ENCODE measurements at places on chromosomes 13 and 19.

DNA sequence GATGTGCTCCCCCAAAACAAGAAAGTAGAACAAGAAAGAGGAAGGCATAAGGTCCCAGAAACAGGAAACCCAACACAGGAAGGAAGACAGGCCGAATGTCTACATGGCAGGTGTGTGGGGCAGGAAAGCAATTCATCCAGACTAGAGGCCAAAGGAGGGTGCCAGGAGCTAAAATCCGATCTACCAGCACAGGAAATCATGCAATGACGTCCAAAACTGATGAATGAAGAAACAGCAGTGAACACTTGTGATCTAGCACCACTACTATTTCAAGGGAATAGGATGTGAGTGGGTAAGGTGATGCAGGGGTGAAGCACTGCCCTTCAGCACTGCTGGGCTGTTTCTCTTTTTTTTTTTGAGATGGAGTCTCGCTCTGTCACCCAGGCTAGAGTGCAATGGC, 59.1 kb downstream of the DOCK9 start:
- no peak for ATAC-seq

DNA sequence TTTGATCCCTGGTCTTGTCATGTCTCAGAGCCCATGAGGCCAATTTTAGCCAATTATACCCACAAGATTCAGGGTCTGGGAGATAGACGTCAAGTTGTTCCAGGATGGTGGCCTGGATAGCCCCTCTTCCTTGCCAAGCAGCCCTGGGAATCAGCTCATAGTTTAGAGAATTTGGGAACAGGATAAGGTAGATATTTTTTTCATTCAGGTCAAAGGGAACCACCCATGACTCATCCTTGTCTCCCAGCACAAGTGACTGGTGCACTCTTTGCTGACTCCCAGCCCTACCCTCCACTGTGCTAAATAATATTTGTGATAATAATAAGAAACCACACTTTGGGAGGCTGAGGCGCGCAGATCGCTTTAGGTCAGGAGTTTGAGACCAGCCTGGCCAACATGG, 17.1 kb upstream of the S1PR4 start:
- peak; percentile 29 for ATAC-seq

- no peak for ATAC-seq
These were observed 627 bp downstream of the GCDH start for GRCh38 chr19:12891553-12892021.

DNA sequence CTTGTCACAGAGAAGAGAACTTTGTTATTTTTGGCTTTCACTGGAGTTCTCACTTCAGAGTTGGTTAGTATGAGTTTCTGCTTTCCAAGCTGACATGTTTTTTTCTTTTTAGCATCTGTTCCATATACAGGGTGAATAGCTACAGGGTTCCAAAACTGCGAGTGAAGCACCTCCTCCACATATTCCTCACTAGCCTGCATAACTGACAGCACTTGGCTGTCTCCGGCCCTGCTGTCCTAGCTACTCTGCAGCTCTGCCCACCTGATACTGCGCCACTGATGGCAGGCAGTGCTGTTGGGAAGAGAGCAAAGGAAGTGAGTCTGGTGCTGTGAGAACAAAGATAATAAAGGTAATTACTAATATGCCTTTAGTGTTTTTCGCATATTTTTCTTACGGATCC, 6.8 kb downstream of the ATP8A2 start:
- ATAC-seq, result no peak

- ATAC-seq, result no peak
These were observed 13.6 kb downstream of the LCP1 start for GRCh38 chr13:46168341-46168740.

- peak; percentile 71 for ATAC-seq
These were observed 167.5 kb upstream of the FREM2 start for GRCh38 chr13:38519229-38519911.

- no peak for ATAC-seq
These were observed 261.3 kb downstream of the KCNRG start for GRCh38 chr13:50276550-50276949.

DNA sequence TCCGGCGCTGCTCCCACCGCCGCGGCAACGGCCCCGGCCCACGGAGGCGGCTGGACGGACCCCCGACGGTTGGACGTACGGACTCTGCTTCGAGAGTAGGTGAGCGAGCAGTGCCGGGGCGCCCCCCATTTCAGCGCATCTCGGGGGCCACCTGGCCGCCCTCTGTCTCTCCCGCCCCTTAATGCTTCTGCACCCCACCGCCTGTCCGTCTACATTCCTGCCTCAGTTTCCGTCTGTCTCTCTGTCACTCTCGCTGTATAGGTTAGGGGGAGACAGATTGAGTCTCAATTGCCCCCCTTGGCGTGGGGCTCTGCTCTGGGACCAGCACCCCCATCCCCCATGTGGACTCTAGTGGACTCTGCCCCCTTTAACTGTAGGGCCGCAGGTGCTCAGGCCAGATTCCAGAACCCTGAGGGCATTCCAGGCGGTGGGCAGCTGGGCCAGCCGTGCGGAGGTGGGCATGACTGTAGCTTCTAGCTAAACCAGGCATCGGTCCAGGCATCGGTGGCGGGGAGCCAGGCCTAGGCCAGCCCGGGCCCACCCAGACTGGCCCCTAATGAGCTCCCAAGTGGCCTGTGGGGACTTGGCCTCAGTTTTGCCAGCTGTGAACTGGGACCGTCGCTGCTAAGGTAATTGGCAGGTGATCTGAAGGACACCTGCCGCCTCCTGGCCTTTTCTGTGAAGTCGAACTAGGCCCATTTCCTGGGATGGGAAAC, 373 bp downstream of the TNFAIP8L1 start:
- ATAC-seq, result no peak

DNA sequence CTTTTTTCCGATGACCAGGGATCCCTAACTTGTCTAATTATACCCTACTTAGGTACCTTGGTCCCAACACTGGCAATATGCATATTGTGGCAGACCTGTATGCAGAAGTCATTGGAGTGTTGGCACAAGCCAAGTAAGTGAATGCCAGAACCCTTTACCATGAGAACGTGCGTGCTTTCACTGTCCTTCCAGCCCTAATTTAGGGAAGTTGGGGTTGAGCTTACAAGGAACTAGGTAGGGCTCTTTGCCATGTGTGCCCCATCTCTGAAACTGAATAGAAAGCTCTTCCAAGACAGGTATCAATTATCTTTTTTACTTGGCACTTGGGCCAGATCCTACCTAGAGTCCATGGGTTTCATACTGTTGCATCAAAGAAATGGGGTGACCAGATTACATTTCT, 93.2 kb downstream of the FRY start:
- ATAC-seq, result no peak

GRCh38 chr13:32828711-32829110, 187.5 kb upstream of the KL start:
- no peak for ATAC-seq

DNA sequence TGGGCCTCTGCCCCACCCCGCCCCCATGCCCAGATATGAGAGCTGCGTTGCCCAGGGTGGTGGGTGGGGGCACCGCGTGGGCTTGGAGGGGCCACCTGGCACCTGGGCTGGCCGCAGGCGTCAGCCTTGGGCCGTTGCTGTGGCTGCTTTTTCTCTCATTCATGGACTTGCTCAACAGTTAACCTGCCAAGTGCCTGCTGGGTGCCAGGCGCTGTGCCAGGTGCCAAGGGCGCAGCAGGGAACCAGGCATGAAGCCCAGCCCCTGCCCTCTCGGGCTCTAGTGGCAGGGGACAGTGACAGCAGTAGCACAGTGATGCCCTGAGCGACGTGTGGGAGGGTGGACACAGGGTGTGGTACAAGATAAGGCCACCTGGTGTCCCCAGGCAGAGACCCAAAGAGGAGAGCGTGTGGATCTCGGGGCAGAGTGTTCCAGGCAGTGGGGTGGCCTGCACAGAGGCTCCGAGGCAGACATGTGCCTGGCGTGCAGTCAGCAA, 28.1 kb downstream of the DHX34 start:
- no peak for ATAC-seq

DNA sequence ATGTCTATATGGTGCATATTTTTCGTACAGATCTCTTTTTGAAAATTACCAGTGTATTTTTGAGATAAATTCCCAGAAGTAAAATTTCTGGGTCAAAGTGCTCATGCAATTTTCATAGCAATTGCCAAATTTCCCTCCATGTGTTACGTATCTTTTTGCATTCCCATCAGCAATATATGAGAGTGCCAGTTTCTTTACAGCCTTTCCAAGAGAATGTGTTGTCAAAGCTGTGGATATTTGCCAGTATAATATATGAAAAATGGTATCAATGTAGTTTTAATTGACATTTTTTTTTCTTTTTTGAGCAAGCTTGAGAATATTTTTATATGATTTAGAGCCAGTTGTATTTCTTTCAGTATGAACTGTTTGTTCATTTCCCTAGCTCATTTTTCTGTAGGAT, 399.0 kb upstream of the KLF12 start:
- ATAC-seq, result no peak

DNA sequence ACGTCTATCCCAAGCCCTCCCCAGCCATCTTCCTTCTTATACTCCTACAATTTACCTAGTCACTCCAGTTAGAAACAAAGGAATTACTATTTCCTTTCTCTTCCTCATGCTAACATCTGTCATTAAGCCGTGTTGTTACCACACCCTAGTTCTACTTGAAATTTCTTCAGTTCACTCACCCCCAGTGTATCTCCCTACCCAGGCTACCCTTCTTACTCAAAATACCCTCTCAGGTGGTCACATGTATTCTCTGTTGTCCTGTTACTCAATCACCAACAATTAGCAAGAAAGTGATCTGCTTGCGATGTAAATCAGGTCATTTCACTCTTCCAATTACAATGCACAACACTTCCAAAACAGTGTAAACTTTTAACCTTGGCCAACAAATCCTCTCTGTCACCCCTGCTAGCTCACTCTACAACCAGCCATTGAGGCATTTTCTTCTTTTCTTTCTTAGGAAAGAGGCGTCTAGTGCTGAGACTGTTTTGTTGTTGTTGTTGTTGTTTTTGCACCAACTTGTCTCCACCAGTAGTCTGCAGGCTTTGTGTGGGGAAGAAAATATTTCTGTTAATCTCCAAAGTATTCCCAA, 50.7 kb downstream of the PCDH17 start:
- no peak for ATAC-seq

DNA sequence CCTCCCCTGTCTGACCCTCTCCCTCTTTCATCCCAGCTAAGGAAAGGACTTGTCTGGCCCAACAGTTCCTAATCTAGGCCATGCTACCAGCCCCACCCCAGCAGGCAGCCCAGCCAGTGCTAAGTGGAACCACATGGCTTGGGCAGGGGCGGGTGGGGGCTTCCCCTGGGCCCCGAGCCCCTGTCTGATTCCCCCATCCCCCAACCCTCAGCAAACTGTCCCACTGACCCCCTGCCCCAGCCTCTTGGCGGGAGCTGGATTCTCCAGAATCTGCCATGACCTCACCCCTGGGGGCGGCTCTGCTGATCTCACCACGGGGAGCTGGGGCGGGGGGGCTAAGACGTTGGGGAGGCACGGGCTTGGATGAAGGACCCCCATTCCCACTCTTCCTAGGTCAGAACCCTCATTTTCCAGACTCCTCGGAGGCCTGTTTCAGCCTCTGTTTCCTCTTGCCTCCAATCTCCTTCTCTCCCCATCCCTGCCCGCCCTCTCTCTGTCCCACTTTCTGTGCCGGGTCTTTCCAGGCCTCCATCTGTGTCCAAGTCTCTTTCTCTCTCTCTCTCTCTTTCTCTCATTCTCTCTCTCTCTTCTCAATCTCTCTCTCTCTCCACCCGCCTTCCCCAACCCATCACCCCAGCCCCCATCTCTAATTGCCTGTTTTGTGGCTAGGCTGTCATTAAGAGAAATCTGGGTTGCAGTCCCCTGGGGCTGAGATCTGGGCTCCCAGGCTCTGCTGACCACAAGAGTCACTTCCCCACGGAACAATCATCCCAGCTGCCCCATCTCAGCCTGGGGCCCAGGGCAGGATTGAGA, 2.7 kb downstream of the COL5A3 start:
- ATAC-seq, result no peak

- ATAC-seq, result no peak
These were observed 1027.1 kb upstream of the PCDH9 start for GRCh38 chr13:68257111-68257842.

GRCh38 chr13:59343993-59344822, 819.5 kb downstream of the DIAPH3 start:
- ATAC-seq, result peak; percentile 77

DNA sequence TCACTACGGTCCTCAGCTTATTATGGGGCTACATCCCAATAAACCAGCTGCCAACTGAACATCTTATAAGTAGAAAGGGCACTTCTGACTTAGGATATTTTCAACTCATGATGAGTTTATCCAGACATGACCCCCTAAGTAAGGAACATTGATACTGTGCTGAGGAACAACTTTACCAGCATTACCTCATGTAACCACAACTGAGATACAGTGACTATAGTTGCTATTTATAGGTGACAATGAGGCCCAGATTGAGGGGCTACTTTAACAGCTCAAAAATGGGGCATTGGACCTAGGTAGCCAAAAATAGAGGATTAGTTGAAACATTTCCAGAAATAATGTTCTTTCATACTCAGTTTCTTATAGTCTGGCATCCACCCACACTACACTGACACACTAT, 26.8 kb downstream of the SKA3 start:
- ATAC-seq, result no peak

- no peak for ATAC-seq
These were observed 380.4 kb downstream of the OLFM4 start for GRCh38 chr13:53408847-53409568.

DNA sequence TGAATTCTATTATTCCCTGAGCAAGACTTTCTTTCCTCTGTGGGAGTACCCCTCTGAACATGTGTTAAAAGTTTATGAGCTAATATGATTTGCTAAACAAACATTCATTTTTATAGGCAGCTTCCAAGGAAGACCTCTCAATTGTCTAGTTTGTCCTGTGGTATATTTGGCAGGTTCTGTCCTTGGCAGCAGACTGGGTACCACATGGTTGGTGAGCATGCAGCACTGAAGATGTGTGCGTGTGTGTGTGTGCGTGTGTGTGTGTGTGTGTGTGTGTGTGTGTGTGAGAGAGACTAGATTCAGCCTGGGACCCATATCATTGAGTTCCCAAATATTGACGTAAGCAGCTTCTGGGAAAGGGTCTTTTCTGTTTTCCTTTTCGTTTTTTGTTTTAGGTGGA, 24.0 kb downstream of the FGF9 start:
- no peak for ATAC-seq

- peak; percentile 99 for ATAC-seq
These were observed 138.0 kb downstream of the ENOX1 start for GRCh38 chr13:43648733-43649132.

GRCh38 chr19:31559494-31559893, 210.3 kb upstream of the TSHZ3 start:
- no peak for ATAC-seq

DNA sequence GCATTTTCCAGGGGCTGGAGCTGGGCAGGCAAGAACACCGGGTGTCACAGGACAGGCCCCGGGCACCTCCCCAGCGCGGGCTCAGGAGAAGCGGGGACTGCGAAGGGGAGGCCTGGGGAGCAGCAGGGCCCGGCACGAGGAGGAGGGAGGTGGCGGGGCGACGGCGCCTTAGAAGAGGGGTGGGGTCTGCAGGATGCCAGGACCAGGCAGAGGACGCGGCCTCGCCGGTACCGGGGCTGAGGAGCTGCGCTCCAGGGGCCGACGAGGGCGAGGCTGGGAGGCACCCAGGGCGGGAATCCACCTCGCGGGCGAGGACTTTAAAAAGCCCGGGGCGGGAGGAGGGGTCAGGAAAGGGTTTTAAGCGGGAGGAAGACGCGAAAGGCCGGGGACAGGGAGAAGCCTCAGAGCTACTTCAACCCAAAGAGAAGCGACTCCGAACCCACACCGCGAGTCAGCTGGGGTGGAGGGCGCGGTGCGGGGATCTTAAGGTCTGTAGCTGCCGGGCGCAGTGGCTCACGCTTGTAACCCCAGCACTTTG, 665 bp downstream of the ZNF347 start:
- ATAC-seq, result peak; percentile 25
